ENCODE measurements at places on chromosomes 11 and 22. TPM values are rescaled to one million over a fixed set of nuclear protein-coding genes. Genes with fewer than 3 reads are reported as not detected.
A peak's percentile ranks its signal among the peaks of the same experiment; 100 is the strongest.

MCAM gene
- 63.2 TPM for polyA plus RNA-seq

BBOX1 gene
- not detected for polyA plus RNA-seq

- no peak overlapping the region for H3K27ac ChIP-seq
- H3K4me3 ChIP-seq: no peak overlapping the region
- no peaks in the 10 kb centered on the region for H3K27me3 ChIP-seq
These were observed 393.5 kb downstream of the TENM4 start for GRCh38 chr11:79047321-79047720.

GRCh38 chr11:86980086-86980796 is 25.0 kb upstream of the FZD4 start:
- H3K4me1 ChIP-seq: no peaks in the 10 kb centered on the region
- no peaks in the 10 kb centered on the region for H3K36me3 ChIP-seq
- H3K27me3 ChIP-seq: no peaks in the 10 kb centered on the region
- H3K4me3 ChIP-seq: no peak overlapping the region
- no peak overlapping the region for H3K27ac ChIP-seq

- H3K4me1 ChIP-seq: no peaks in the 10 kb centered on the region
- no peak overlapping the region for H3K27ac ChIP-seq
- no peak for DNase-seq
- no peak overlapping the region for H3K4me3 ChIP-seq
These were observed 18.3 kb downstream of the ELF5 start for GRCh38 chr11:34495239-34495723.

ADORA2A gene
- polyA plus RNA-seq: 20.3 TPM

- peaks cover 75% of the 10 kb centered on the region for H3K36me3 ChIP-seq
- H3K27ac ChIP-seq: no peak overlapping the region
- DNase-seq: no peak
- no peaks in the 10 kb centered on the region for H3K27me3 ChIP-seq
- no peak overlapping the region for H3K4me3 ChIP-seq
These were observed 31.1 kb downstream of the FADS3 start for GRCh38 chr11:61860054-61860903.

DNA sequence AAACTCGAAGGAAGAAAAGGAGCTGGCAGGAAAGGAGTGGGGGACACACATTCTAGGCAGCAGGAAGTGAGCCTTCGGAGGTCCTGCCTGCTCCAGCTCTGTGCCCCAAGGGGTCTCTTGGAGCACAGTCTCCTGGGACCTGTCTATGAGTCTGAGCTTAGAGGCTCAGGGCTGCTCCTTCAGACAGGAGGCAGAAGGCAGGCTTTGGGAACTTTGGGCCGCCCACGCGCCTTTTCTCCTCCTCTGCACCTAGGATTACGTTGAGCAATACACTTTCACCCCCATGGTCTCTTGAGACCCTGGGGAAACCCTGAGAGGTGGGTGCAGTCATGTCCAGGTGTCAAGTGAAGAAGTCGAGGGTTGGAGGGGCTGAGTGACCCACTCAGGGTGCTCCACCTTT is 965 bp downstream of the TCN2 start:
- no peaks in the 10 kb centered on the region for H3K27me3 ChIP-seq
- peaks cover 3% of the 10 kb centered on the region for H3K4me1 ChIP-seq
- H3K27ac ChIP-seq: peak overlapping the region; percentile 24
- no peak for DNase-seq

BRMS1 gene
- 46.5 TPM for polyA plus RNA-seq

- no peak for DNase-seq
- H3K27ac ChIP-seq: no peak overlapping the region
- peaks cover 35% of the 10 kb centered on the region for H3K27me3 ChIP-seq
- H3K4me1 ChIP-seq: 0 out of 2 replicates have a peak, but pooled peaks cover 3% of the 10 kb centered on the region
These were observed 73.5 kb upstream of the GRAMD1B start for GRCh38 chr11:123356539-123356938.

GRCh38 chr11:68598816-68599653 is 85.3 kb upstream of the GAL start:
- H3K36me3 ChIP-seq: peaks cover 49% of the 10 kb centered on the region
- no peak overlapping the region for H3K4me3 ChIP-seq
- H3K27ac ChIP-seq: no peak overlapping the region
- no peaks in the 10 kb centered on the region for H3K4me1 ChIP-seq
- H3K27me3 ChIP-seq: no peaks in the 10 kb centered on the region

DNA sequence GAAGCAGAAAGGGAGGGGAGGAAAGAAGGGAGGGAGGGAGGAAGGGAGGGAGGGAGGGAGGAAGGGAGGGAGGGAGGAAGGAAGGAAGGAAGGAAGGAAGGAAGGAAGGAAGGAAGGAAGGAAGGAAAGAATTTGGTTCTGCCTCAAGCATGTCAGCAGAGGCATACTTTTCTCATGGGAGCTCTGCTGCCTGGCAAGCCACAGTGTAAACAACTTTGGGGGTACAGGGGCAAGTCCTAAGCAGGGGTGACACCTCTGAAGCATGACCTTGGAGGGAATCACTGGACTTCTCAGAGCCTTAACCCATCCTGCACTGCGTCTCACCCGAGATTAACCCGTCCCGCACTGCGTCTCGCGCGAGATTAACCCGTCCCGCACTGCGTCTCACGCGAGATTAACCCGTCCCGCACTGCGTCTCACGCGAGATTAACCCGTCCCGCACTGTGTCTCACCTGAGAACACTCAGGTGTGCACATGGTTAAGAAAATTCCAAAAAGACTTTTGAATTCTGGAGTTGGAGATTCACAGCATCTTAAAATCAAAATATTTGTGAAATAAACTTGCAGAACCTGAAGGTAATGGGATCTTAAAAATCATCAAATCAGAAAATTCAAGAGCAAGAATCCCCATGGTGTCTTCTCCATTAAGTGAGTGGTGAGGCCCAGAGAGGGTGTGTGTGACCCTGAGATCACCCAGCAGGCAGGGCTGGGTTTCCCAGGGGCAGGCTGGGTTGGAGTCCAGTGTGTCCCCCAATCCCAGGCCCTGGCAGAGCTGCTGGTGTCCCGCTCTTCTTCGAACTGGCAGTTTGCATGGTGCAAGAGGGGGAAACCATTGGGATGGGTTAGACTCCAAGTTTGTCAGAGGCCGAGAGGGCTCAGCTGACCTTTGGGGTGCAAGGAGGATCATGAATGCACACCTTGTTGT is 190.4 kb downstream of the MN1 start:
- no peaks in the 10 kb centered on the region for H3K36me3 ChIP-seq
- H3K27ac ChIP-seq: no peak overlapping the region
- no peak for DNase-seq

DNA sequence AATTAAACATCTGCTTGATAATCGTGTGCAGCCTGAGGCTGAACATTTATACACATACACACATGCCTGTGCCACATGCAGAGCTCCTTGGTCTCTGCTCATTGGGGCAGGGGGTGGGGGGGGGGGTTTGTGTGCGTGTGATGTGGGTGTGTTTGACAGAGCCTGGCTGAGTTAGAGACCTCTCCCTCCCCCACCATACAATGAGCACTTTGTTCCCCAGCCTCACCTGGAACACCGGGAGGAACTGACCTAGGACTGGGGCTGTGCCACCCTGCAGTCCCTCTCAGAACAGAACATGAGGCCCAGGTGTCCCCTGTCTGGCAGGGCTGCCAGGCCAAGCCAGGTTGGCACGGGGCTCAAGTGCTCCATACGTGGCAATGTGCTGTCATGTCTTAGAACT is 96.6 kb downstream of the TP53I11 start:
- no peaks in the 10 kb centered on the region for H3K27me3 ChIP-seq
- no peak overlapping the region for H3K27ac ChIP-seq
- H3K36me3 ChIP-seq: no peaks in the 10 kb centered on the region
- no peak for DNase-seq
- no peak overlapping the region for H3K4me3 ChIP-seq

- peak; percentile 54 for DNase-seq
- no peaks in the 10 kb centered on the region for H3K4me1 ChIP-seq
- H3K27ac ChIP-seq: no peak overlapping the region
- peak overlapping the region; percentile 51 for H3K4me3 ChIP-seq
- H3K36me3 ChIP-seq: no peaks in the 10 kb centered on the region
These were observed 1.7 kb downstream of the IL17REL start for GRCh38 chr22:50010676-50011446.

DNA sequence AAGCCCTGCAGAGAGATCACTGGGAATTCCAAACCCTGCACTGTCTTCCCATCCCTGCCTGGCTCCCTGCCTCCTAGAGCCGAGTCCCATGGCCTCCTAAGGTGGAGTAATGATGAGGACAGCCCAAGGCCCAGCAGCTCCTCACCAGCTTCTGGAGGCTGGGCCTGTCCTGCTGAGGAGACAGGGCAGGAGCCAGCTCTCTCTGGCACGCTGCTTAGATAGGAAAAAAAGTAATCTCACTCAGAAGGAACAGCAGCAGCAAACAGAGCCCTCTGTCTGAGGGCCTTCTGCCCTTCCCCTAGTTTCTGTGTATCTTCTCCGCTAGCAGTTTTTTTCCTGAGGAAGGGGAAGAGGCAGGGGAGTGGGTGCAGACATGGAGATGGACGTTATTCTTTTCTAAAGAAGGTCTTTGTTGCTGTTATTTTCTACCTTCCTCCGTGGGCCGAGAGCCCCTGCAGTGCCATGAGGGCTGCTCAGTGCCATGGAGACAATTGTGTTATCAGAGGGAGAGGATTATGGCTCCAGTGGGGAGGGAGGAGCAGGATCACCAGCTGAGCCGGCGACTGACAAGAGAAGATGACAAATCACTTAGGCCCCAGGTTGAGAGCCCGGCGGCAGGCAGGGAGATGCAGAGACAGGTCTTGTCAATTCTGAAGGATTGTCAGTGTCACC is 315.3 kb downstream of the BUD13 start:
- H3K27me3 ChIP-seq: no peaks in the 10 kb centered on the region
- no peaks in the 10 kb centered on the region for H3K4me1 ChIP-seq
- DNase-seq: no peak
- H3K27ac ChIP-seq: no peak overlapping the region

GRCh38 chr22:25494774-25495173 is 69.7 kb upstream of the GRK3 start:
- H3K36me3 ChIP-seq: no peaks in the 10 kb centered on the region
- no peak for DNase-seq
- no peaks in the 10 kb centered on the region for H3K4me1 ChIP-seq
- H3K4me3 ChIP-seq: no peak overlapping the region

VSIG10L2 gene
- polyA plus RNA-seq: not detected

OR4C16 gene
- polyA plus RNA-seq: not detected

DNA sequence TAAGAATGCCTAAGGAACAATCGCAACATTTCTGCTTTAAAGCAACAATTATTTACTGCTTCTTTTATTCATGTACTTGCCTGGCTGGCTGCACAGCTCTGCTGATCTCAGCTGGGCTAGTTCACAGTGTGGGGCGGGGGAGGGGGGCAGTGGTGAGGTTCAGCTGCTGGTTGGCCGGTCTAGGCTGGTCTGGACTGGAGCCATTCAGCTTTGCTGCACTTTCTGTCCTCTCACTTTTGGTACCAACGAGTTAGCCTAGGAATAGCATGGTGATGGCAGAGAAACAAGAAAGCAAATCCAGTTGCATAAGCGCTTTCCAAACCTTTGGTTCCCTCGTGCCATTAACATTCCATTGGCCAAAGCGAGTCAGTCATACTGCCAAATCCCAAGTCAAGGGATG is 16.0 kb upstream of the MIF start:
- H3K36me3 ChIP-seq: no peaks in the 10 kb centered on the region
- no peak overlapping the region for H3K4me3 ChIP-seq
- H3K27me3 ChIP-seq: no peaks in the 10 kb centered on the region
- DNase-seq: no peak
- H3K4me1 ChIP-seq: no peaks in the 10 kb centered on the region

LSP1 gene
- polyA plus RNA-seq: 0.03 TPM

OLFML1 gene
- 0.03 TPM for polyA plus RNA-seq

DNA sequence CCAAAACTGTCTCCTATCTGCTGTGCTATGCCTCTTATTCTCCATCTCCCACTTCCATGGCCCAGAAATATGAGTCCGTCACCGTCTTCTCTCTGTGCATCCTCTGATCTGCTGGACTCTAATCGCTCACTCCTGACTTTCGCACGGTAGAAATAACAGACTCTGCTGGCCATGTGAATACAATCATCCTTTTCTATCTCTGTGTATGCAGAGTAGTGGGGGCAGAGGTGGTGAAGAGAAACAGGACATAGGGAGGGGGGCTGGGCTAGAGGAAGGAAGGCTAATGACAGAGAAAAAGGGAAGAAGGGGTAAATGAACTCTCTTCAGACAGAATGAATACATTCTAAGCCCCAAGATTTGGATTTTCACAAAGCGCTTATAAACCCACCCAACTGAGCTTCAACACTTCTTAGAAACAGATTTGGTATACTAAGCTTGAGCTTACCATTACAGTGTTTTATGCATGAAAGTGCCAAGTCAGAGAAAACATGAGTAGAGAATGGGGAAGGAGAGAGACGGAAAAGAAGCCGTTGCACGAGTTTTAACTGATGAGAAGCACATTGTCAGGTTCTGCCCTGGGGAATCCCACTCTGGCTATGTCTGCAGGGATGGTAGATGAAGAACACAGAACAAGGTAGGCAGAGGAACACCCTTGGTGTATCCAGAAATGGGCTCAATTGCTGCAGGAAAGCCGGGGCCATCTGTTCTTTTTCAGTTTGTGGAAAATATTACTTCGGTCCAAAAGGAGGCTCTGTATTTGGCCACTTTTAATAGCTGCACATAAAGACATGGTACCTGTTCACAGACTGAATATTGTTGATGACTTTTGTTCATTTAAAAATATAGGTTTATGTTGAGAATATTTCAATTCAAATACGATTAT is 324.7 kb downstream of the ETS1 start:
- no peaks in the 10 kb centered on the region for H3K36me3 ChIP-seq
- H3K27me3 ChIP-seq: no peaks in the 10 kb centered on the region
- no peak overlapping the region for H3K27ac ChIP-seq
- DNase-seq: no peak
- H3K4me1 ChIP-seq: no peaks in the 10 kb centered on the region
- H3K4me3 ChIP-seq: no peak overlapping the region

- no peak overlapping the region for H3K4me3 ChIP-seq
- H3K4me1 ChIP-seq: no peaks in the 10 kb centered on the region
- H3K36me3 ChIP-seq: no peaks in the 10 kb centered on the region
- H3K27me3 ChIP-seq: no peaks in the 10 kb centered on the region
- H3K27ac ChIP-seq: no peak overlapping the region
These were observed 36.2 kb downstream of the CNTF start for GRCh38 chr11:58658623-58659022.

DNA sequence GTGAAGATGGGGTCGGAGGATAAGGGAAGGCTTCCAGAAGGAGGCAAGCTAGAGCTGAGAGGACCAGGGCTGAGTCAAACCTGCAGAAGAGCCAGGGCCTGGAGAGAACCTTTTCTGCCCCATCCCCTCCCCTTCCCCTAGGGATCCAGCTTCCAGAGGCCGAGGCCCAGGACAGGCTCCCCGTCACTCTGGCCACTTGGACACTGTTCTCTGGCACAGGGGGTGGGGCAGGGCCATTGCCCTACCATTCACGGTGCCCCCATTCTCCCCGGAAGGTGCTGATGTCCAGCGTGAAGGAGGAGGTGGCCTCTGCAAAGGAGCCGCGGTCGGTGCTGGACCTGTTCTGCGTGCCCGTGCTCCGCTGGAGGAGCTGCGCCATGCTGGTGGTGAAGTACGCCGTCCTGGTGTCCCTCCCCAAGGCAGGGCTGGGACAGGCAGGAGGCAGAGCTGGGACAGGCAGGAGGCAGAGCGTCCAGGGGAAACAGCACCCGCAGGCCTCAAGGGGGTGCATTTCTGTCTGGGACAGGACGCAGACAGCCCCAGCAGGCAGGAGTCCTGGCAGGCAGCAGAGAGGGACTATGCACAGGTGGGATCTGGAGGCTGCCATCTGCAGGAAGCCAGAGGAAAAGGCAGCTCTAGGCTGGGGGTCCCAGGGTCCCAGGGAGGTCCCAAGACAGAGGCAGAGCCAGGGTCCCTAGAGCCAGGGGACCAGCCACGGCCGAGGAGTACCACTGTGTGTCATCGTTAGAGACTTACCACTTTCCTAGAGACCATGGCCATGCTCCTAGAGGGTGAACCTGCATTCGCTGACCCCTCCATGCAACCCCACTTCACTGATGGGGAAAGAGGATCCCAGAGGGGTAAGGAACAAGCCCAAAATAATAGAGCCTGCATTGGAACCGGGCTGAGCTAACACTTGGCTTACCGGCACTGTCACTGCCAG is 25.8 kb upstream of the SLC22A12 start:
- peak; percentile 73 for DNase-seq
- no peak overlapping the region for H3K4me3 ChIP-seq
- H3K36me3 ChIP-seq: no peaks in the 10 kb centered on the region
- no peak overlapping the region for H3K27ac ChIP-seq
- H3K27me3 ChIP-seq: no peaks in the 10 kb centered on the region
